Forelimb muscle (tissue), 1 donor: ENCODE measurements at places on chromosomes 2 and 18. TPM values are rescaled to one million over a fixed set of nuclear protein-coding genes. Genes with fewer than 3 reads are reported as not detected.

DNA sequence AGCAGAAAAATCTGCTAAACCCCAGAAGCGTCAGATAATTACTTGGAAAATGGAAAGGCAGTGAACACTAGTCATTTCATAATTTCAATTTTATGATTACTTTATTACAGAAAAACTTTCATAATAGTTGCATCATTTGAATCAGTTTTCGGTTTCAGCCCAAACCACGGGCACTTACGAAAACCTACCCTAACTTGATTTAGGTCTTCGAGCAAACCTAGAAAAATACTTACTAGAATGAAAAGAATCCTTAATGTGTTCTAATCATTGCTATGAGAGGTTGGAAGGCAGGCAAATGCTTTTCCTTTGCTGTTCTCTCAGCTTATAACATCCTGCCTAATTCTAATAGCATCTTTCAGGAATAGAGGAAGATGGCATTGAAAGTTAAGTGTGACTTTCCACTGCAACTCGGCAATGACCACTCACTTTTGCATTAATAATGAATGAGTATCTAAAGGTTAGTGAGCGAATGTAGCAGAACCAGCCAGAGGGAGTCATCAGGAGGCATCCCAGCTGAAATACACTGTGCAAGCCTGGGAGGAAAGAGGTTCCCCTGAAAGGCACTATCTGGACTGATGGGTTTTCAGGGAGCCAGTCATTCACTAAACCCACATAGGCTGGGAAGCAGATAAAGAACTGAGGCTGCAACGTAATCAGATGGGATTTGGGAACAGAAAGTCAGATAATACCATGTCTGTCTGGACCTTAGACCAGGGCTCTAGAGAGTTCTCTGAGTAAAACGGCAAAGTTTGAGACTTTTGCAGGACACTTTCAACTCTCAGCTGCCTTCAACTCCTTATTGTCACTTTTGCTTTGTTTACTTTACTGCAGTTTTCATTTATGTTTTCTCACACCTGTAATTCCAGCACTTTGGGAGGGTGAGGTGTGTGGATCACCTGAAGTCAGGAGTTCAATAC is 520.8 kb downstream of the RNF144A start:
- no peak for DNase-seq

DNA sequence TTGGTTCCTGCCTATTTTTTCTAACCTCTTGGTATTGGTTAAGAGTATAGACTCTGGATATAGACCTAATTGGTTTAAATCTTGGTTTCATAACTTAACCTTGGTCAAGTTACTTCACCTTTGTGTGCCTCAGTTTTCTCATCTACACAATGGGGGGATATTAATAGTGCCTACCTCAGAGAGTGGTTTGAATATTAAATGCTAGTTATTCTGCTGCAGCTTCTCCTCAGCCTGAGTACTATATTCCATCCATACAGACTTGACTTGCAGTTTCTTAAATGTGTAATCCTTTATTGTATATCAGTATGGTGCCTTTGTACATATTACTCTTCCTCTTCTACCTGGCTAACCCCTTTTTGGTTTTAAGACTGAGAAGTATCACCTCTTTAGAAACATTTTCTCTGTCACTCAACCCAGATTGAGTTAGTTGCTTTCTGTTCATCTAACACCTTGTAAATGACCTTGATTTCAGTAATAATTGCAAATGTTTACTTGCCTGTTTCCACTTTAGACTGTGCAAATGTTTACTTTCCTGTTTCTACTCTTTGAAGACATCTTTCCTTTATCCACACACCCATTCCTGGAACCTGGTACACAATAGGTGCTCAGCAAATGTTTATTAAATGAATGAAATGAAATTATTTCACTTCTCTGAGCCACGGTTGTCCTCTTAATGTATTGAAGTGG is 6.6 kb downstream of the ACVR2A start:
- DNase-seq = no peak

Gene UGT1A10
- polyA plus RNA-seq = not detected

DNA sequence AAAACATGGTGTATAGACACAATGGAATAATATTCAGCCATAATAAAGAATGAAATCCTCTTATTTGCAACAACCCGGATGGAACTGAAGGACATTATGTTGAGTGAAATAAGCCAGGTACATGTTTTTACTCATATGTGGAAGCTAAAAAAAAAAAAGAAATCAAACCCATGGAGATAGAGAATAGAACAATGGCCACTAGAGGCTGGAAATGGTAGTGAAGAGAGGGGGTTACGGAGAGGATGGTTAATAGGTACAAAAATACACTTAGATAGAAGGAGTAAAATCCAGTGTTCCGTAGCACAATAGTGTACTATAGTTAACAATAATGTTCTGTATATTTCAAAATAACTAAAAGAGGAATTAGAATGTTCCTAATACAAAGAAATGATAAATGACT is 12.8 kb upstream of the KIAA2012 start:
- no peak for DNase-seq

Gene DCDC2C
- polyA plus RNA-seq = 0.46 TPM

- no peak for DNase-seq
Measured at GRCh38 chr2:129741165-129741564, 238.3 kb upstream of the RAB6C start.

DNA sequence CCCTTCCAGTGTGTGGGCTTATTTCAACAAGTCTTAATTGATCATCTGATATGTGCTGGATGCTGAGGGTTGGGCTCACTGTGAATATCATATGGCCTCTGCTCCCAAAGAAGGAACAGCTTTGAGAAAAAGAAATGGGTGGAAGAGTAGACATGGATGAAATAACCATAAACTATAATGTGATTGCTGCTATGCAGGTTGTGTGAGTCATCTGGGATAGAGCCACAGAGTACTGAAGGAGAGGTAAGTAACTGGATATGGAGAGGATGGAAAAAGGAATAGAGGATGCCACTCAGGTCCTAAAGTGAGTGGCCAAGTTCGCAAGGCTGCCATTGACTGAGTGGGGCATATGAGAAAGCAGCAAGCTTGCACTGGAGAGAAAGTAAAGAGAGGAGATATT is 8.7 kb upstream of the DSG2 start:
- DNase-seq = no peak

GRCh38 chr2:223865124-223865523 is 27.7 kb upstream of the AP1S3 start:
- DNase-seq = no peak

DNA sequence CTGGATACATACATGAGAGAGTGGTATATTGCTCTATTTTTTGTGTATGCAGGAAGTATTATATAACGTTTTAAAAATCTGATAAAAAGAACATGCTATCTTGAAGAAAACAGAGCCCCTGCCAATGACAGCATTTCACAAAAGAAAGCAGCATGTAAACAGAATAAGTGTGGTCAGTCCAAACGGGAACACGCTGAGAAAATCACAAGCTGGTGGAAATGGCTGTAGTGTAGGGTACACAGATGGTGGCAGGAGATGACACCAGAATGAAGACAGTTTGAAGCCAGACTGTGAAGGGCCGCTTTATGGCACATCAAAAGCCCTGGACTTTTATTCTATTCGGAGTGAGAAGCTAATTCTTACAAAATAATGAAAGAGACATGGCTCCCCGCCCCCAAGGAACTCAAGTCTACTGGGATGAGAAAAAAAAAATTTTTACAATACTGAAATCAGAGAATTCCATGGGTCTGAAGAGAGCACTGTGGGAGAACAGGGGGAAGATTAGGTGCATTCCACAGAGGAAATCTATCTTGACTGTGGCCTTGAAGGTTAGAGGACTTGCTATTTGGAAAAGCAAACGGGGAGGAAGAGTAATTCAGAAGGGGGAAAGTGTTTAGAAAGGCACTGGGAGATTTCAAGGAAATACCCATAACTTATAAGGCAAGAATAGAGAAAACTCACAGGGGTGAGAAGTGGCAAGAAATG is 217.7 kb upstream of the SMAD7 start:
- DNase-seq = no peak

Gene PIEZO2
- 31.0 TPM for polyA plus RNA-seq

- no peak for DNase-seq
Measured at GRCh38 chr2:22807872-22808271, 577.1 kb upstream of the KLHL29 start.

Gene SLC16A14
- 2.0 TPM for polyA plus RNA-seq

GRCh38 chr2:15142069-15142689 is 419.0 kb downstream of the NBAS start:
- no peak for DNase-seq

DNA sequence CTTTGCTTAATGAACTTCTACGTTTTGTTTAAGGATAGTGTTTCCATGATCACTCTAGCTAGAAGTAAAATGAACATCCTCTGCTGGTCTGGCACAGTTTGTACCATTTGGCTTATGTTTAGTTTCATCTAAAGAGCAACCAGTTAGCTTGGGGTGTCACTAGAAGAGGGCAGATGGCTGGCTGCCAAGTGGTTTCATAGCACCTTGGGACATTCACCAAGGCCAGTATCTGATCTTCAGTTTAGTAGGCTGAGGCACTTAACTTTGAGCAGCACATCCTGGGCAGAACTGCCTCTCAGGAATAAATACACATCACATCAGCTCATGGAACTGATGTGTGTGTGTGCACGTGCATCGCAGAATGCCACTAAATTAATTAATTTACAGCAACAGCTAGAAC is 68.4 kb downstream of the NXPH2 start:
- DNase-seq = no peak

- DNase-seq = no peak
Measured at GRCh38 chr18:71237641-71238040, 948.8 kb downstream of the SOCS6 start.

Gene TACR1
- polyA plus RNA-seq = 0.40 TPM

GRCh38 chr2:39870871-39871270 is 91.8 kb upstream of the THUMPD2 start:
- DNase-seq = no peak

GRCh38 chr2:163123526-163123925 is 285.0 kb upstream of the KCNH7 start:
- no peak for DNase-seq

- DNase-seq = no peak
Measured at GRCh38 chr2:174729797-174730697, 34.2 kb downstream of the CHRNA1 start.

Gene RAD51AP2
- polyA plus RNA-seq = 0.11 TPM

Gene SPC25
- 7.5 TPM for polyA plus RNA-seq

Gene UPP2
- polyA plus RNA-seq = 0.11 TPM

Gene LRATD1
- 10.0 TPM for polyA plus RNA-seq

- no peak for DNase-seq
Measured at GRCh38 chr2:167504695-167505094, 616.4 kb downstream of the XIRP2 start.

Gene MDH1B
- polyA plus RNA-seq = 0.18 TPM

Gene TRIM43
- not detected for polyA plus RNA-seq

- DNase-seq = no peak
Measured at GRCh38 chr18:35728676-35729075, 147.1 kb downstream of the GALNT1 start.

DNA sequence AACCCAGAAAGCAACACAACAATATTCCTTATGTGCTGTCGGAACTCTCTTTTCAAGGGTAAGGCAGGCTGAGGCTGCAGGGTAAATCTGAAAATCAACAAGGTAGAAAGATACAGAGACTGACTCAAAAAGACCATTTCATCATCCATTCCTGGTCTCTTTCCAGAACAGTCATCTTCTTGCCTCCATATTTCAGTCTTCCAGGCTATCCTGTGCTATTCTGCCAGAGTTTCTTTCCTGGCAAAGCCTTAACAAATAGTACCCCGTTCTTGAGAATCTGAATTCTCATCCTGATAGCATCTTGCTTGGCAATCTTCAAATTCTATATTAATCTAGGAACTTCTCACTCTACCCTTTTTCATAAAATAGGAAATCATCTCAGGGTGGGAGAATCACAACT is 15.5 kb downstream of the DPP10 start:
- no peak for DNase-seq

DNA sequence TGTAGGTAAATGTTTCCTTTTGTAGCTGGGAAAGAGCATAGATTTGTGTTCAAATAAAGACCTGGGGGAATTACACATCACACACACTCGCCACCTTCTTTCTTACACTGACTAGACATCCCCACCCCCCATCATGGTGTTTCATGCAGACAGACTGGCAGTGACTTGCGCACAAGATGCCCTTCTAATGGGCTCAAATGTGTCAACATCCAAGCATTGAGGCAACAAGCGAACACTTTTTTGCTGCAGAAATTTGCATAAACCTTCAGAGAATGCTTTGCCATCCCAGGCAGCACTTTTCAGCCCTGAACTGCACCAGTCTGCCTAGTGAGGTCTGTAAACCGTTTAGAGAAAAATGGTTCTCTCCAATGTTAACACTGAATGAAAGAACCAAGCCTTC is 4.5 kb downstream of the HOXD8 start:
- no peak for DNase-seq

Gene CCDC150
- 5.9 TPM for polyA plus RNA-seq

GRCh38 chr2:121266543-121267106 is 18.4 kb downstream of the TFCP2L1 start:
- no peak for DNase-seq

DNA sequence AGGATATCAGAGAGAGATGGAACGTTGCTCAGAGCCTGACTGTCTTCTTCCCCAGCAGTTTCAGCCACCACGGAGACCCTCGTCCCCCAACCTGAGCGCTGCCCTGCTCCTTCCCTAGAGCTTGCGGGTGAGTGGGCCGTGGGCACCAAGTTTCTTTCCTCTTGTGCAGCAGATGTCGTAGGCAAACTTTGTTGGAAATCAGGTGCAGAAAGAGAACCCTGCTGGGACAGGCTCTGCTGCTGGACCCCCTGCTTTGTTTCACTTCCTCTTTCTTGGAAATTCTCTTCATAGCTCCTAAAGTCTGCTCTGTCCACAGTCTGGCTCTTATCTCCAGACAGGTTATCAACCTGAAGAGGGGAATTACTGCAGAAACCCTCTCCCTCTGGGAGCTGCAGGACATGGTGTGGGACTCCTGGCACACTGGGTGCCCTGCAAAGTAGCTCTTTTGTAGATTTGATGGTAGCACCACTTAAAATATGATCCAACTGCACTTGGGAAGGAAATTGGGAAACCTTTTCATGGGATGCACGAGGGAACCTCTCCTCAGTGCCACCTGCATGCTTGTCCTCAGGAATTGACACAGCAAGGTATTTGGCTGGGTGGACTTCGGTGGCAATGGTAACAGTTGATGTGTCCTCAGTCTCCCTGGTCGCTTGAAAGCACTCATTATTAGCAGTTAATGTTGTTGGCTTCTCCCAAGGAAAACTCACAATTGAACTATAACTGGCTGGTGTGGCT is 92.2 kb downstream of the ALPK2 start:
- DNase-seq = no peak

Gene SERPINB4
- not detected for polyA plus RNA-seq
